Fibroblast of lung (primary cell): ENCODE measurements at places on chromosomes 3 and 15. TPM values are rescaled to one million over a fixed set of nuclear protein-coding genes. Genes with fewer than 3 reads are reported as not detected.

GRCh38 chr15:84937144-84937543, 44.5 kb upstream of the PDE8A start:
- no peak overlapping the region for H3K27ac ChIP-seq
- H3K27me3 ChIP-seq, result no peaks in the 10 kb centered on the region
- H3K4me1 ChIP-seq, result no peaks in the 10 kb centered on the region
- no peak for DNase-seq

The DNAH12 gene
- total RNA-seq, result under 0.01 and 0.17 TPM in 2 replicates

DNA sequence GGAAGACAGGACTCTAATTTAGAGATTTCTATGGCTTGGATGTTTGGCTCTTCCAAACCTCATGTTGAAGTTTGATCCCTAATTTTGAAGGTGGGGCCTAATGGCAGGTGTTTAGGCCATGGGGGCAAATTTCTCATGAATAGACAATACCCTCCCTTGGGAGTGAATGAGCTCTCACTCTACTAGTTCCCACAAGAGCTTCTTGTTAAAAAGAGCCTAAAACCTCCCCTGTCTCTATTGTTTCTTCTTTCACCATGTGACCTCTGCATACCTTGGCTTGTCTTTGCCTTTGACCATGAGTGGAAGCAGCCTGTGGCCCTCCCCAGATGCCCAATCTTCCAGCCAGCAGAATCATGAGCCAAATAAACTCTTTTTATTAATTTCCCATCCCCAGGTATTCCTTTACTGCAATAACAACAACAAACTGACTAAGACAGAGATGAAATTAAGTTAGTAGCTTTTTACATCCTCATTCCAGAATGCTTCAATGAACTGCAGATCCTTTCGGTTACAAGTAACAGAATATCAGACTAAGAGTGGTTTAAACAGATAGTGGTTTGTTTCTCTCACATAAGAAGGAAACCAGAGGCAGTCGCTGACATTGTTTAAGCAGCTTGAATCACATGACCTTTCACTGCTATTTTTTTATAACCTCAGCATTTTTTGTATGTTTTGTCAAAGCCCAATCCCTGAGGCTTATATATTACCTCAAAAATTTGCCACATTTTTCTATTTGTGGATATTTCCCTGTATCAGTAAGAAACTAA, 1013.3 kb upstream of the SEMA6D start:
- no peak overlapping the region for H3K27ac ChIP-seq
- H3K4me3 ChIP-seq, result no peak overlapping the region

- no peaks in the 10 kb centered on the region for H3K4me1 ChIP-seq
- peak; percentile 93 for DNase-seq
- no peak overlapping the region for H3K4me3 ChIP-seq
- no peak overlapping the region for H3K27ac ChIP-seq
- H3K36me3 ChIP-seq, result no peaks in the 10 kb centered on the region
- H3K27me3 ChIP-seq, result no peaks in the 10 kb centered on the region
These were observed 967.8 kb upstream of the CFAP20DC start for GRCh38 chr3:60017631-60018030.

The P2RY12 gene
- 1.8 and 2.5 TPM in 2 replicates for total RNA-seq

The PPP1R14D gene
- total RNA-seq, result not detected in 2 replicates

GRCh38 chr3:117463276-117464115, 753.9 kb downstream of the TUSC7 start:
- DNase-seq, result peak; percentile 21
- H3K27ac ChIP-seq, result no peak overlapping the region
- H3K4me1 ChIP-seq, result no peaks in the 10 kb centered on the region

The ANKRD34C gene
- not detected in 2 replicates for total RNA-seq

The FGF7 gene
- total RNA-seq, result 488 and 527 TPM in 2 replicates
